ENCODE measurements at places on chromosomes 6 and 20.

GRCh38 chr6:82066196-82066595, 181.3 kb downstream of the IBTK start:
- no peak for DNase-seq

DNA sequence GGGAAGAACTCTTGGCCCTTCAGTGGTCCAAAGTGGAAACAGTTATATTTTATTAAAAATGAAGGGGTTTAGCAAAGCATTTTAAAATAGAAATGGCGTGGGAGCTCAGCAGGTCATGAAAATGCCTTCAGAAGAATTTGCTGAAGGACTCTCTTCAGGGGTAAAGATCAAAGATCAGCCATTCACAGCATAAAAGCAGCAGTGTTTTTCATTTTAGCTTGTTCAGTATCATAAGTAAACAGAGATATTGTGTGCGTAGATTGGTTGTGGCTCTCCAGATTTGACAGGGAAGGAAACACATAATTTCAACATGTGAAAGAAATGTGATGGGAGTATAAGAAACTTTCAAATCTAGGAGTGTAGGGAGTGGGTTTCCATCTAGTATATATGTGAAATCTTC, 519.2 kb upstream of the MAP3K7 start:
- DNase-seq: no peak

DNA sequence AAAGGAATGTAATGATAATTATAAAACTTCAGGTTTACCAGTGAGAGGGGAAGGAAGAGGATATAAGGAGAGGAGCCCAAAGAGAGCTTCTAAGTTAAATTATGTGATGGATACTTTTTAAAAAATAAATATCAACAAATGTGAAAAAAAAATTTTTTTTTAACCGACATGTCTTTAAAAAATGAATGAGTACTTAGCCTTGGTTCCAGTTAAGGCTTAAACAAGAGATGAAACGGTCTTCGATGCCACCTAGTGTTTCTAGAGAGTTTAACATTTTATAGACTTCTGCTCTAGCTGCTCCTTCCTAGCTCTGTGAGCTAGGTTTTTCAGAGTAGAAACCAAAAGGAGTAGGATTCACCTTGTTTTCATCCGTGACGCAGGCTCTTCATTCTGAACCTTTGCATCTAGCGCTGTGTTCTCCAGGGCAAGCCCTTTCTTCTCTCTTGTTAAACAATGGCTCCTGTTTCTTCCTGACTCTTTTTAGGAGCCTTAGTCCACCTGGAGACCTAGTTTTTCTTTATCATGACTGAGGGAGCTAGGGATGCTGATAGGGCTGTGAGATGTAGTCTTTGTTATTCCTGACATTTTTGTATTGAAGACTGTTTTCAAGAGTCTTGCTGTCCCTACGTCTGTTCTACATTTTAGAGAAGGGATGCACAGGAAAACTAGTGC, 42.4 kb upstream of the GNRH2 start:
- no peak for DNase-seq

GRCh38 chr6:1229301-1229700, 82.6 kb upstream of the FOXQ1 start:
- no peak for DNase-seq

DNA sequence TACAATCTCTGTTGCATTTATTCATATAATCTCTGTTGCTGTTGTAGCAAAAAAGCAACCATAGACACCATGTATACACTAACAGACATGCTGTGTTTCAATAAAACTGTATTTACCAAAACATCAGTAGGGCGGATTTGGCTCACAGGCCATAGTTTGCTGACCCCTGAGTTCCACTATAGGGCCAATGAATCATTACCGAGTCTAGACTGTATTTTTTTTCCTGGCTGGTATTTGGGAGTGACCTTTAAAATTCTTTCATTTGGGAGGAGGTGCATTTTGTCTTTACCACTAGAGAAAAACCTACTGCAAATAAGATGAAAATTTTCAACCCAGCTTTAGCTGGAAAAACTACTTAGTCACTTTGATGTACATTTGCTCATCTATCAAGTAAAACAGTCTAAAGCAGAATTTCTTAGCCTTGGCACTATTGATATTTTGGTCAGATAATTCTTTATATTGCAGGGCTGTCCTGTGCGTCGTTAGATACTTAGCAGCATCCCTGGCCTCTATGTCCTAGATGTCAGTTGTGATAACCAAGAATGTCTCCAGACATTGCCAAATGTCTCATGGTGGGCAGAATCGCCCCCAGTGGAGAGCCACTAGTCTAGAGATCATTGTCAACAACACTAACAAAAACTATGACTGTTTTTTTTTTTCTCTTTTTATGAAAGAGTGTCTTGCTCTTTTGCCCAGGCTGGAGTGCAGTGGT, 39.5 kb downstream of the DCBLD1 start:
- DNase-seq: no peak

DNA sequence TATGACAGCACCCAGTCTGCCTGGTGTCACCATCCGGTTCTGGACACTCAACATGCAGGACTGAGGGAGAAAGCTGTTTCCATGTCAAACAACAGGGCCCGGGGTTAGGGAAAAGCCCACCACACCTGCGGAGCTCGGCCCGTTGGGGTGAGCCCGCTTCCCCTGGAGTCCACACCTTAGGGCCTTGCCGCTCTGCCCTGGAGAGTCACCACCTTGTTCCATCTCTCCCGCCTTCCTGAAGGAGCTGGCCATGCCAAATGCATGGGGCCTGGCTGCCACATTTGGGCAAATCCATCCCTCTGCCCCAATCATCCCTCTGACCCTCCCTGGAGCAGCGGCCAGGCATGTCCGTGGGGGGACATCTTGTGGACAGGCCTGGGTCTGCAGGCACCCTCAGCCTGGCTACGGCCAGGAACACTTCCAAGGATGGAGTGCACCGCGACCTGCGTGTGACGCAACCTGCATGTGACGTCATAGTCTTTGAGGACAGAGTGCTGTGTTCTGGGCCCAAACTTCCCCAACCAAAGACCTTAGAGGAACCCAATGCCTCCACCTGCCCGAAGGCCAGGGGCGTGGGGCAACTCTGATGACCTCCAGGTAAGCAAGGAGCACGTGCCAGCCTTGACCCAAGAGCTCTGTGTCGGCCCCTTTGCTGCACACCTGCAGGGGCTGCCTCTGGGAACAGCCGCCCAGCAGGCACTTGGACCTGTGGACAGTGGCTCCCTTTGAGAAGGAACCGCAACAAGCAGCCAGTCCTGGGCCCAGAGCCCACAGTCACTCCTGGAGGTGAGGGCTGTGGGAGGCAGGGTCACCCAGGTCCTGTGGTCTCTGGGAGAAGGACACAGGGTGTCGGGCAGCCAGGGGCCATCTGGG, 1.7 kb downstream of the CABLES2 start:
- no peak for DNase-seq

DNA sequence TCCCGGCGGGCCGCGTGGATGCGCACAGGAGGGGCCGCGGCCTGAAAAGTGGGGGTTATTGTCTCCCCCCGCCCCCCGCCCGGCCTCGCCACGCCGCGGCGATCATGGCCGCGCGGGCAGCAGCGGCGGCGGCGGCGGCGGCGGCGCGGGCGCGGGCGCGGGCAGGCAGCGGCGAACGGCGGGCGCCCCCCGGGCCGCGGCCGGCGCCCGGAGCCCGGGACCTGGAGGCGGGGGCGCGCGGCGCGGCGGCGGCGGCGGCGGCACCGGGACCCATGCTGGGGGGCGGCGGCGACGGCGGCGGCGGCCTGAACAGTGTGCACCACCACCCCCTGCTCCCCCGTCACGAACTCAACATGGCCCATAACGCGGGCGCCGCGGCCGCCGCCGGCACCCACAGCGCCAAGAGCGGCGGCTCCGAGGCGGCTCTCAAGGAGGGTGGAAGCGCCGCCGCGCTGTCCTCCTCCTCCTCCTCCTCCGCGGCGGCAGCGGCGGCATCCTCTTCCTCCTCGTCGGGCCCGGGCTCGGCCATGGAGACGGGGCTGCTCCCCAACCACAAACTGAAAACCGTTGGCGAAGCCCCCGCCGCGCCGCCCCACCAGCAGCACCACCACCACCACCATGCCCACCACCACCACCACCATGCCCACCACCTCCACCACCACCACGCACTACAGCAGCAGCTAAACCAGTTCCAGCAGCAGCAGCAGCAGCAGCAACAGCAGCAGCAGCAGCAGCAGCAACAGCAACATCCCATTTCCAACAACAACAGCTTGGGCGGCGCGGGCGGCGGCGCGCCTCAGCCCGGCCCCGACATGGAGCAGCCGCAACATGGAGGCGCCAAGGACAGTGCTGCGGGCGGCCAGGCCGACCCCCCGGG, 637 bp downstream of the ARID1B start:
- DNase-seq: peak; percentile 46
